ENCODE measurements at places on chromosomes 7 and 10.

- peak; percentile 64 for DNase-seq
Measured at GRCh38 chr10:78211561-78212051, 177.9 kb downstream of the RPS24 start.

DNA sequence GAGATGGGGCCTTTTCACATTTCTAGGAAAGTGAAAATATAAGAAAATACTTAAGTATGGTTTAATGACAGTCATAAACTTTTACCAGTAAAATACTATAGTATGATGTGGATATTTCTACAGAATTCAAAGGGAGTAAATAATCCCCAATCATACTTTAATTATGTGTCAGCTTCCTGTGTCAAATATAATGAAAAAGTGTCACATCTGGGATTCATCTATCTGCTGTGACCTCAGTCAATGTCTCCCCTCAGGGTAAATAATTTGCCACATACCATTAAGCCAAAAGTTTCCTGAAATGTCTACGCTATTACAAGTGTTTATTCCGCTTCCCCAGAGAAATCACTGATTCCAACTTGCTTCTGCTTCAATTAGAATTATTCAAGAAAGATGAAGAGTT is 110.5 kb downstream of the ITGA8 start:
- DNase-seq, result peak; percentile 77

GRCh38 chr7:10355816-10356215 is 617.9 kb upstream of the PHF14 start:
- no peak for DNase-seq

- DNase-seq, result no peak
Measured at GRCh38 chr10:78915190-78915518, 153.6 kb upstream of the ZMIZ1 start.

DNA sequence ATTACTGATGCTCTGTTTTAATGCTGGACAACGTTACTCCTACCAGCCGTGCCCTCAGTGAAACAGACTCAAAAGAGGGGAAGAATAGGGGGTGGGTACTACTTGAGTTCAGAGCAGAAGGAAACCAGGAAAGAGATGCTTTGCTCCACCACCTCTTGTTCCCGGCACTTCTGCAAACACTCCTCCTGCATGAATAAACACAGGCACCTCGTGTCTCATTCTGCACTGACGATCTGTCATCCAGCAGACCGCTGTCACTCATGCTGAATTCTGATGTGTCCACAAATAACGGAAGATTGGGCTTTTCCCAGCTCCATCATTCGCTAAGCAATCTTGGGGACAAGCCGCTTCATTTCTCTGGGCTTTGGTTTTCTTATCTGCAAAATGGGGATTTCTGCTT is 26.7 kb downstream of the YWHAG start:
- DNase-seq, result no peak

DNA sequence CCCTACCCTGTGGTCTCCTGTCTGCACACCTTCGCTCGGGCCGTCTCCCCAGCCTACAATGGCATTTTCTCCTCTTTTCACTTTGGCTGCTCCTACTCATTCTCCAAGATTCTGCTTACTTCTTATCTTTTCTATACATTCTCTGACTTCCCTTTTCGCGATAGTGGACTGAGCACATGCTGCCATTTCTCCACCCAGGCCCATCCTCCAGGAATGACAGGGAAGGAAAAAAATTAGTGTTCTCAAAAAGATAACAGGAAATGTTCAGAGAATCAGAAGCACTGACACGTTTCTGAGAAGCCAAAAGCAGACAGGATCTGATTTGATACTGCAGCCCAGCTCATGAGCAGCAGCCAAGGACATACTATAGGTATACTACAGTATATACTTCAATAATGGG is 6.4 kb upstream of the ANXA11 start:
- DNase-seq, result no peak

DNA sequence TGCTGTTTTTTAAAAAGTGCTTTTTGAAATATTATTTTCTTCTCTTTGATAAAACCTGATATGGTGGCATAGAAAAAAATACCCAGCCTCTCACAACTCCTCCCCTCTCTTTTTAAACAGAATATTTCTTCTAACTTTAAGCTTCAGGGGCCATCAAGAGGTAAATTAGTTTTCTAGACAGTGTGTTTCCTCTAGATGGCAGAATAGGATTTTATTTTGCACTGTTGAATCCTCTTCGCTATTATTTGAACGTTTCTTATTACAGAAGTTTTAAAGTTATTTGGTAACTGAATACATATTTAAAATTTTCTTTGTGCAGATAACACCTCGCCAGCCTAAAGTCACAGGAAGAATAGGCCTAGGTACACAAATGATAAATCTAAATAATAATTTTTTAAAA is 30.3 kb downstream of the ARL5B start:
- peak; percentile 49 for DNase-seq

DNA sequence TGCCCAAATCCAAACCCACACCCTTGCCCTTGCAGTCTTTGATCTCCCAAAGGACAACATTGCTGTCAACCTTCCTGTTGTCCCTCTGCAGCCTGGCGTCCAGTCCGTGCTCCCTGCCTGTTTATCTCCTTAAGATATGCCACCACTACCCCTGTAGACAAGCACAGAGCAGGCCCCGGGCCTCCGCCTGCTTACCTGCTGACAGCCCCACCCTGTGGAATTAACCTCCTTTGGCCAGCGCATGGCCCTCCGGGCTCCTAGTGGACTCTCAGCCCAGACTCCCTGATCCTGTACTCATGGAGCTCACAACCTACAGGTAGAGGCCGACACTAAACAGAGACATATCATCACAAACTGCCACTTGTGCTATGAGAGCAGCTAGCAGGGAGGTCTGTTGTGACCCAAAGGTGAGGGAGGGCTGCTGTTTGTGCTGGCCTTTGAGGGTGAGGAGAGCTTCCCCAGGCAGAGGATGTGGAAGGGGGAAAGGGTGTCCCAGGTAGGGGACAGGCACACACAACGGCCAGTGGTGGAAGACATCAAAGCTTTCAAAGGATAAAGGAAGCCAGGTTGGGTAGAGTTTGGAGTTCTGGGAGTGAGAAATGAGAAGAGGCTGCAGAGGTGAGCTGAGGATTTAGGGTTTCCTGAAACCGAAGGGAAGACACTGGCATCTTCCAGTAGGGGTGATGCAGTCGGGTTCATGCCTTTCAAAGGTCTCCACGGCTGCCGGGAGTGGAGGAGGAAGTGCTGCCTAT is 174.5 kb upstream of the ZMIZ1 start:
- no peak for DNase-seq

- peak; percentile 79 for DNase-seq
Measured at GRCh38 chr10:44761076-44761475, 150.1 kb upstream of the TMEM72 start.

GRCh38 chr10:119526621-119527592 is 15.6 kb downstream of the RGS10 start:
- no peak for DNase-seq

DNA sequence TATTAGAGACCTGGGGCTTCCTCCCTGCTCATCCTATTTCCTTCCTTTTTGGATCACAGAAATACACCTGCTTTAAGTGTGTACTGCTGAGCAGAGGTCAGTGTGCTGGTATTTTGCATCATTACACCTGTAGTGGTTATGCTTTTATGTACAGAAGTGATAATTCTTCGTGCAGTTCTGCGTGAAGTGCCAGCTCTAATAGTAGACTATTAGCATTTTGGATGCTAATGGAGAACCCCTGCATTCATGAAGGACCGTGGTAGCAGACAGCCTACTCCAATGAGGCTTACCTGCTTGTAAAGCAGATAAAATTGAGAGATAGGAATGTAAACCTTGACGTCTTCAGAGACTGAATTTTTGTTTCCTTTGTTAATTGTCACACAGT is 114.3 kb downstream of the CDK14 start:
- no peak for DNase-seq

Measured in fibroblast of upper back skin (primary cell).